GOT3 (cell line): ENCODE measurements at places on chromosomes 5 and 9.

GRCh38 chr9:89922099-89922498, 317.3 kb downstream of the GADD45G start:
- no peak for DNase-seq

DNA sequence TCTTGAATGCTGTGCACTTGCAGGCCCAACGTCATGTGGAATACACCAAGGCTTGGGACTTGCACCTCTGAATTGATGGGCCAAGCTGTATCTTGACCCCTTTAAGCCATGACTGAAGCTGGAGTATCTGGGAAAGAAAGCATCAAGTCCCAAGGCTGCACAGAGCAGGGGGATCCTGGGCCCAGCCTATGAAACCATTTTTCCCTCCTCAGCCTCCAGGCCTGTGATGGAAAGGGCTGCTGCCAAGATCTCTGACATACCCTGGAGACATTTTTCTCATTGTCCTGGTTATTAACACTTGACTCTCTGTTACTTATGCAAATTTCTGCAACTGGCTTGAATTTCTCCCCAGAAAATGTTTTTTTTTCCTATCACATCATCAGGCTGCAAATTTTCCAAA, 174.0 kb upstream of the SNX2 start:
- DNase-seq, result no peak

GRCh38 chr5:78495800-78496199, 135.4 kb downstream of the SCAMP1 start:
- no peak for DNase-seq

- DNase-seq, result no peak
Measured at GRCh38 chr9:120668399-120668798, 45.9 kb downstream of the MEGF9 start.

GRCh38 chr9:89868100-89868499, 263.3 kb downstream of the GADD45G start:
- DNase-seq, result no peak

DNA sequence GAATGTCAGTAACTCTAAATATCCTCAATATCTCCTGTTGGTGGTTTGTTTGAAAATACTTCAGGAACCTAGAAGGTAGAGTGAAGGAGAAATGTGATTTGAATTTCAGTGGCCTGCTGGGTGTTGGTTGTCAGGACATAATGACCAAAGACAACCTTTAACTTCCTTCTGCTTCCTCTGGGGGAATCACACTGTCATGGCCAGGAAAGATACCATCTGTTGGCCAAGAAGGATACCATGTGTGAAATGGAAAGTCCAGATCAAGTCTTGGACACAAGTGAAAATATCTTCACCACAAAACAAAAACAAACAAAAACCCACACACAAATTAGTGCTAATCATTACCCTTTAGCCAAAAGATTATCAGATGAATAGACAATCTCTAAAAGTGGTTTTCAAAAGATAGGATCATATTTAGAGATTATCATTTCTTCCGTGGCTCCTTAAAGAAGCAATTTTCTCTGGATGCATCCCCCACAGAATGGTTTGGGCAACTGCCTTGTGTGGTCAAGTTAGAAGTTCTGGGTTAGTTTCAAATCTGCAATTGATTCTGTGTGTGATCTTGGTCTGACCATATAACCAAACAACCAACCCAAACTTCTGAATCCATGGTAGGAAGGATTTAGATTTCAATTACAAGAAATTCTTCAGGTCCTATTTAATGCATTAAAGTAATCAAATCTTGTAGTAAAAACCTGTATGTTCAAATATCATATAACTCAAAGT, 1.6 kb downstream of the C1QTNF3 start:
- no peak for DNase-seq

DNA sequence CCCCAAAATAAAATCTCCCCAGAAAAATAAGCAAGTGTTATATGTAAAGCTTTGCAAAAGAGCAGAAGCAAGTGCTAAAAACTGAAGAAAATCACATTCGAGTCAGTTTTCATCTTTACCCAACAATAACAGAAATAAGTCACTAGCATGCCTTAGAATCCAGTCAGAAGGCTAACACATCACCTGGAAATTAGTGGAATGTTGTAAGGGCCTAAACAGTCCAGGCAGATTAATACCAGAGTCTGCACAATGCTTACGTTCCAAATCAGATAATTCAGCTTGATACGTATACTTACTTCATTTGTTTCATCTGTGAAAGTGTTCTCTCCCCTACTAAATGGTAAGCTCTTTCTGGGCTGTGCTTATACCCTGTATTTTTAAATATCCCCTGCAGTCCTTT, 42.7 kb downstream of the SUSD1 start:
- no peak for DNase-seq

DNA sequence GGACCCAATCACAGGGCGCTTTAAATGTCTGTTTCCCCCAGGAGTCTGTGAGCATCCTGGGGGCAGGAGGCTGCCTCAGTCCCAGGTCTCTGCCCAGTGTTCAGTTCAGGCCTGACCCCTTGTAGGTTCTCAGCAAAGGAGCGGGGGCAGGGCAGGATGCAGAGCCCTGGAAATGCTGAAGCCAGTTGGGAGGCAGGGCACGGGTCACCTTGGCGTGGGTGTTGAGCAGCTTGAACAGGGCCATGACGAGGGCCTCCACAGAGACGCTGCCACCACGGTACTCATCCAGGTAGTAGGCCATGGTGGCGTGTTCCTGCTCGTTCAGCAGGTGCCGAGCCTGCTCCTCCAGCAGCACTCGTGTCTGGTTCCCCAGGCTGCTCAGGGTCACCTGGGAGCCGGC, 36.3 kb upstream of the AKNA start:
- DNase-seq, result no peak

GRCh38 chr5:41218929-41219657, 5.8 kb upstream of the C6 start:
- no peak for DNase-seq

- no peak for DNase-seq
Measured at GRCh38 chr9:134233022-134233421, 68.7 kb upstream of the RNU6ATAC start.

- no peak for DNase-seq
Measured at GRCh38 chr5:173814053-173814452, 74.1 kb upstream of the CPEB4 start.

DNA sequence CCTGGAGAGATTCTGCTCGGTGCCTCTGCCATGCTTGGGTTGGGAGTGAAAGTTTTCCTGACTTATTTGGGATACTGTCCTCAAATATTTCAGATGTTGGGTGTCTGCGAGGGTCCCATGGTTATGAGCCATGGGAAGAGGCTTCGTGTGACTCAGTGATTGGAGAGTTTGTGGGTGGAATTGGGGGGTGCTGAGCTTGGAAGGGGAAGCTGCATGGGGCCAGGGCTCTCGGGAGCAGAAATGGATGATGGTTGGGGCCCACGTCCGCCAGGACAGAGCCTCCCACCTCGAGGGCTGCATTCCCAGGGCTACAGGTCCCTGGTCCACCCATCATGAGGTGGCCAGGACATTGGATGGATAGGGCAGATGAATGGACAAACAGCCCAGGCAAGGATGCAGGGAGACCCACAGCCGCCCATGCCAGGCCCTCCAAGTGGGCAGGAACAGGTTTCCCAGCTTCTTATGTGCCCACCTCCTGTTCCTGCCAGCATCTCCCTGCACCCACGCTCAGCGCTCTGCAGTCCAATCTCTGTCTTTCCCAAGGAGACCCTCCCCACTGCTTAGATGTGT, 5.5 kb downstream of the OBP2B start:
- DNase-seq, result no peak

DNA sequence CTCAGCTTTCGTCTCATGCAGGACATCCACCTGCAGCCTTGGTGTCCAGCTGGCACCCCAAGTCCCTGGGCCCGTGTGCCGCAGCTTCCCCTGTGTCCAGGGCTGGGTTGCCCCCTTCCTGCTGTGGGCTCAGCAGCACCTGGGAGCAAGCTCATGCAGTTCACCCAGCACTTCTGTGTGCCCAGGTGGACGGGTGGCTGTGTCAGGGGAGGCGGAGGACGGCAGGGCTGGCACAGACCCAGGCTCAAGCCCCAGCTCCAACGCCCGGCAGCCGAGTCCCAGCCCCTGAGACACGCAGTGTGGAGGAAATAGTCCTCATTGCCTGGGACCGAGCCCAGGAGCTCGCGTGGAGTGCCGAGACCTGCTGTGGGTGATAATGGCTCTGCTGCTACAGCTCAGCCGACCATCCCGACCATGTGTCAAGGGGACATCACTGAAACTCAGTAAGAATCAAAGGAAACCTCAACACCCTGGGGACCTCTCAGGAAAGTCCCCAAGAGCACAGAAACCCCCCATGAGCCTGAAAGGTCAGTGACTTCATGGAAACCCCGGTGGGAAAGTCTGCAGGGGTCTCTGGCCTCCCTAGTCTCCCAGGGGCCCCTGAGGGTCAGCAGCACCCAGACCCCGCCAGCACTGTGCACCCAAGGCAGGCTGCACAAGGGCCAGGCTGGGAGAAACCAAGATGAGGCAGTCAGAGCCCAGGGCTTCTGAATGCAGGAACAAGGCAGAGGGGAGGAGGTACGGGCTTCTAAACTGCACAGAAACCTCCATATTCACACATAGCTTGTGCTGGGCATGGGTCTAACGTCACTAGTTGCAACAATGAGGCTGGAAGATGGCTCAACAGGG, 38.8 kb downstream of the LPCAT1 start:
- DNase-seq, result no peak

- DNase-seq, result no peak
Measured at GRCh38 chr5:135541807-135542502, 6.2 kb upstream of the NEUROG1 start.

- no peak for DNase-seq
Measured at GRCh38 chr5:130331332-130331731, 427.1 kb downstream of the CHSY3 start.

DNA sequence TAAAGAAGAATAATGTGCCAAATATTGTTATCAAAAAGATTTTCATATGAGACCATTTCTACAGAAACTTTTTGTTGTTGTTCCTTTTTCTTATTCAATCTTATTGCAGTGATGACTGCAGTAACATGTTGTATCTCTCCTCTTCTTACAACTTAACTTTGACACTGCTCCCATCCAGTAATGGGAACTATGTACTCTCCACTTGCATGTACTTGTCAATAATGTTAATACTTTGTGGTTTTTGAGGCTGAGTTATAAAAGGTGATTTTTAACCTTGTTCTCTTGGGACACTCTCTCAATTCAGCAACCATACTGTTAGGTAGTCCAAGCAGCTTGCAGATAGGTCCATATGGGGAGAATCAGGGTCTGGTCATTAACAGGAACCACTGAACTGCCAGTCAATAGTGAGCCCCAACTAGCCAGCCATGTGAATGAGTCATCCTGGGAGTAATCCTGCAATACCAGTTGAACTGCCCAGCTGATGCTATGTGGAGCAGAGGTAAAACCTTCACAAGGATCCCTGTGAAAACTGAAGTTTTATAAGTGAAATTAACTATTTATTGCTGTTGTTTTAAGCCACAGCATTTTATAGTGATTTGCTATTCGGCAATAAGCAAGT, 199.6 kb upstream of the DAB2 start:
- DNase-seq, result no peak

- no peak for DNase-seq
Measured at GRCh38 chr9:127783111-127784008, 2.5 kb upstream of the CDK9 start.

DNA sequence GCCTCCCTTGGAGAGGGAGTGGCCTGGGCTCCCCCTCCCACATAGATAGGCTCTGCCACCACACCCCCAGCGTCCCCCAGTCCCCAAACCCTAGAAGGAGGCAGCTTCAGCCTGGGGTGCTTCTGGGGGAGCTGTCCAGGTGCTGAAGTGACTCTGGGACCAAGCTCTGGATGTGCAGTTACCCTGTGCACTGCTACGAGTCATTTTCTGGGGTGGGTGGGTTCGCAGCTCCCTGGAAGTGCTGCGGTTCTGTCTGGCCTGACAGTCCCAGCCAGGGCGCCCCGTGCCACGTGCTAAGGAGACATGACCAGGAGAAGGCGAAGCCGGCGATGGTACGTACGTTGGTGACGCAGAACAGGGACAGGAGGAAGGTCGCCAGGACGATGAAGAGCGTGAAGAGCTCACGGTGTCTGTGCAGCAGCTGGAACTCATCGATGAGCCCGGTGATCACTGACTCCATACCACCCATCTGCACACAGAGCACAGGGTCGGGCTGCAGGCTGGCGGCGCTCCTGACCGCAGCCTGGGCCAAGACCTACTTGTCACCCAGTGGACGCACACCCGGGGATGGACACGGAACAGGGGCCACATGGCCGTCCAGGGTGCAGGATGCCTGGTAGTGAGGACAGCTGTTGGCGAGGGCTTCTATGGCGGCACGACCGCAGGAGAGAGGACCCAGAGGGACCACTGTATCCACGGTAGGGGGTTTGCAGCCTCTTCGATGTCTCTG, 35.7 kb downstream of the SLC6A3 start:
- DNase-seq, result no peak

DNA sequence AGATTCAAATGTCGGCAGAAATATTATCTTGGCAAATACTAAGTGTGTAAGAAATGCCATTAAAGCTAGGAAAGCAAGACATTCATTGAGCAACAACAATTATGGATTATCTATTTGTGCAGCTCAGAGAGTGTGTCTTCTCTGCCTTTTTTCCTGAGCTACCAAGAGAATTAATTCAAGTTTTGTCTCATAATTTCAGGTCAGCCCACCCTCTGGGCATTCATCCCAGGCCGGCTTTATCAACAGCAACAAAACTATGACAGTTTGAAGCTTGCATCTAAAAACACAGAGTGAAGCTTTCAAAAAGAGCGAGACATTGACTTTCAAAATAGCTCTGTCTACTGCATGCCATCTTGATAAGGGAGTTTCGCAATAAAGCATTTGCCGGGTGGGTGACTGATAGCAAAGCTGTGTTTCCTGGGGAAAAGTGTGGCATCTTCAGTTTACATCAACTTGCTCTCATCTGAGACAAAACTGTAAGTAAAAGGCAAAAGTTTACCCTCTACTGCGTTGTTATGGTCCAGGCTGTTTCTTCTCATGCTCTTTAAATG, 182.4 kb downstream of the IRX1 start:
- DNase-seq, result no peak

DNA sequence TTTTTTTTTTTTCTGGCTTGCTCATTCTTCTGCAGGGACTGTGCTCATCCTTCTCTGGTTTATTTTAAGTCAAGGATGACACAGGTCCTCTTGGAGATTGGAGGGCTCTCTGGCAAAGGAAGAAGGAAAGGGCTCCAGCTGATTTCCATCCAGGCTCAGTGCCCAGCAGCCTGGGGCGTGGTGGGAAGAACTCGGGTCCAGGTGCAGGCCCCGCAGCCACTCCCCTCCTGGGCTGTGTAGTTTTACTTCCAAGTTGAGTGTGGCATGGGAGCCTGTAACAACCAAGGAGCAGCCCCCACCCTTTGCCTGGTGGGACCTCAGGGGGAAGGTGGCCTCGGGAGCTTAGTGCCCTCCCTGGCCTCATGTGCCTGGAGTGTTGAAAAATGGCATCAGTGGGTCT, 58.9 kb downstream of the ANKRD33B start:
- no peak for DNase-seq

GRCh38 chr9:98121058-98121457, 2.0 kb upstream of the TRIM14 start:
- no peak for DNase-seq
